ENCODE measurements at places on chromosomes 16 and 17. TPM values are rescaled to one million over a fixed set of nuclear protein-coding genes. Genes with fewer than 3 reads are reported as not detected.

DNA sequence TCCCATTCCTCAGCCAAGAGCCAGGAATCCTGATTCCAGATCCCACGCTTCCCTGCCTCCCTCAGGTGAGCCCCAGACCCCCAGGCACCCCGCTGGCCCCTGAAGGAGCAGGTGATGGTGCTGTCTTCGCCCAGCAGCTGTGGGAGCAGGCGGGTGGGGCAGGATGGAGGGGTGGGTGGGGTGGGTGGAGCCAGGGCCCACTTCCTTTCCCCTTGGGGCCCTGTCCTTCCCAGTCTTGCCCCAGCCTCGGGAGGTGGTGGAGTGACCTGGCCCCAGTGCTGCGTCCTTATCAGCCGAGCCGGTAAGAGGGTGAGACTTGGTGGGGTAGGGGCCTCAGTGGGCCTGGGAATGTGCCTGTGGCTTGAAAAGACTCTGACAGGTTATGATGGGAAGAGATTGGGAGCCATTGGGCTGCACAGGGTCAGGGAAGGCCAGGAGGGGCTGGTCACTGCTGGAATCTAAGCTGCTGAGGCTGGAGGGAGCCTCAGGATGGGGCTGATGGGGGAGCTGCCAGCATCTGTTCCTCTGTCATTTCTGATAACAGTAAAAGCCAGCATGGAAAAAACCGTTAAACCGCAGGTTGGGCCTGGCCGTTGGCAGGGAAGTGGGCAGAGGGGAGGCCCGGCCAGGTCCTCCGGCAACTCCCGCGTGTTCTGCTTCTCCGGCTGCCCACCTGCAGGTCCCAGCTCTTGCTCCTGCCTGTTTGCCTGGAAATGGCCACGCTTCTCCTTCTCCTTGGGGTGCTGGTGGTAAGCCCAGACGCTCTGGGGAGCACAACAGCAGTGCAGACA is at the start of gene SPN:
TSS of gene SPN (plus strand) at position 232 of the 791 bp plus-strand sequence. CDS start at position 714, 482 bp downstream.
- no peak for DNase-seq
- no peaks in the 10 kb centered on the region for H3K36me3 ChIP-seq
- peaks cover 6% of the 10 kb centered on the region for H3K4me1 ChIP-seq
- H3K27me3 ChIP-seq, result no peaks in the 10 kb centered on the region
- no peak within 1 kb of the TSS for H3K4me3 ChIP-seq

GRCh38 chr16:72400257-72401083 is 228.5 kb upstream of the PMFBP1 start:
- no peak for DNase-seq
- H3K36me3 ChIP-seq, result peaks cover 1% of the 10 kb centered on the region
- H3K4me3 ChIP-seq, result no peak overlapping the region
- peak overlapping the region; percentile 42 for H3K27ac ChIP-seq

DNA sequence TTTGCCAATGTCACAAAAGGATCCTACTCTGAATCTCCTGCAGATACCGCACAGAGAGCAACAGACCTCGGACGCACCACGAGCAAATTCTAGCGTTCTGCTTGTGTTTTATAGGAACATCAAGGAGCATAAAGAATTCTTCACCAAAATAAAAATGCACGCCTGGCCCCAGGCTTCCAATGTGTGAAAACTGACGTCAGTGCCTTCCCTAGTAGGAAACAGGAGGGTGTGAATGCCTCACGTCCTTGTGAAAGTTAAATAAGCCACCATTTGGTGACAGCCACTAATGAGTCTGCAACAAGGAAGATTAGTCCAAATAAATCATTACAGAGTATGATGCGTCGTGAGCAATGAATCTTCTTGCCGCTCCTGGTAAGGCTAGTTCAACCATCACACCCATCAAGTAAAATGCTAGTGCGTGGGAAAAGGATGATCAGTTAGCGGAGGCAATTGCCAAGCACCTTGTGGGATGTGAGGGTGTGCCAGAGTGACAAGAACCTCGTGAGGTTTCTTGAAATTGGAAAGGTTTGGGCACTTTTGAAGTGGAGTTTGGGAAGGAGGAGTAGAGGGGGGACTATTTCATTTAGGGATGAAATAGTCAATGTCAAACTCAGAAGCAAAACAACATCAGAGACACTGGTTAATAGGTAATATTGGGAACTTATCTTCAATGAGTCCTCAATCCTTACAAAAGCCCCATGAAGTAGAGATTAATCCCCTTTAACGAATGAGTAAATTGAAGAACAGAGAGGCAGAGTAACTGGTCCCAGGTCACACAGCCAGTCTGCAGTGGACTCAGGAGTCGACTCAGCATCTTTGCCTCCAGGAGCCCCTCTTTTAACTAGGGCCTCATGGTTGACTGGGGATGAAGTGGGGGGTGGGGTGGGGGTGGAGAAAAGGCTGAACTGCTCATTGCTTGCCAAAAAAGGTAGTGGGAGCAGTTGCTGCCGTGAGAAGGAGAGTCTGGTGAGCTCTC is 238.8 kb downstream of the SLC39A11 start:
- H3K36me3 ChIP-seq, result peaks cover 5% of the 10 kb centered on the region
- no peak for DNase-seq
- no peaks in the 10 kb centered on the region for H3K4me1 ChIP-seq
- no peak overlapping the region for H3K4me3 ChIP-seq
- H3K27me3 ChIP-seq, result no peaks in the 10 kb centered on the region

DNA sequence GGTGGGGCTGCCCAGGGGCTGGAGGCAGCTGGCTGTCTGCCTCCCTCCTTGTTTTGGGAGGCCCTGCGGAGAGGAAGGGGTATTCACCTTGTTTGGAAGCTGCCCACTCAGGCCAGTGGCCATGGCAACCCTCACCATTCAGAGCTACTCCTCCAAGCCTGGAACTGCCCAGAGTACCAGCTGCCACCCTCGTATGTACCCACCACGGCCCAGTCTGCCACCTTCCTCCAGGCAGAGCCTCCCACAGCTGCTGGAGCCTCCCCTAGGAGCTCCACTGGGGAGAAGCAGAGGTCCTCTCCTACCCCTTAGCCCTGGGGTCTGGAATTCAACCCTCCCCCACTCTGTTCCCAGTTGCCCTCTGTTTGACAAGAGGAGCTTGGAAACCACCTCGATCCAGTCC is 90.7 kb downstream of the AXIN2 start:
- H3K27ac ChIP-seq, result no peak overlapping the region
- H3K4me1 ChIP-seq, result peaks cover 5% of the 10 kb centered on the region
- no peaks in the 10 kb centered on the region for H3K36me3 ChIP-seq
- DNase-seq, result no peak
- no peak overlapping the region for H3K4me3 ChIP-seq
- H3K27me3 ChIP-seq, result peaks cover 39% of the 10 kb centered on the region

DNA sequence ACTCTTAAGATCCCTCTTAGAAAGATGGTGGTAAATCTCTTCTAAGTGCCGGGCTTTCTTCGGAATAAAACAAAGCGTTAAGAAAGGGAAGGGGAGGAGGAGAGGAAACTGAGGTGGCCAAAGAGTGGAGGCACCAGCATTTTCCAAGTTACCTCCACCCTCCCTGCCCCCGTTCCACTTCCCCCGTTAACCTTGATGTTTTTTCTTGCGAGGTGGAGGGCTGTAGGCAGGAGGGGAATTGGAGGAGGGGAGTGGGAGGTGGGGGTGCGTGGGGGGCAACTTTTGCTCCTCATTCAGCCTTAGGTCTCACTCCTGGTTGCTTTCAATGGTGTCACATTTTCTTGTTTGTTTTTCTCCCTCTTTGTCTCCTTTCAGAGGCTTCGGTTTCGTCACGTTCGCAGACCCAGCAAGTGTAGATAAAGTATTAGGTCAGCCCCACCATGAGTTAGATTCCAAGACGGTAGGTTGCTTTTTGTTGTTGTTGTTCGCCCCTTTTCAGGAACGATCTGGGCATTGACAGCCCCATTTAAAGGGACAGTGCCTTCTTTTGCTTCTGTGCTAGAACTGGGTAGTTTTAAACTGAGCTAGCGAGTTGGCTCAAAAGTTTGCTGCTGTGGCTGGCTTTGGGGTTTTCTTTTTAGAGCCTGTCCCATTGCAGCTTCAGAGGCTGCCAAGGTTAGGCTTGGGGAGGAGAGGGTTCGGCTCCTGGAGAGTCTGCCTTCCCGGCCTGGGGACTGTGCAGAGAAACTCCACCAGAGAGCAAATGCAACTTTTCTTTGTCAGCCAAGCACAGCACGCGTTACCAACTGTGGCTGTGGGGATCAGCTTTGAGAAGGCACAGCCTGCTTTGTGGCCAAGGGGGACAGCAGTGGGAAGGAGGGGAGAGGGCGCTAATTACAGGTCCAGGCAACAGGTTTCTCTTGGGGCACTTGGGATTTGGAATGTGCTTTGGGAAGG is 1.9 kb downstream of the MSI2 start:
- no peaks in the 10 kb centered on the region for H3K27me3 ChIP-seq
- peak overlapping the region; percentile 38 for H3K27ac ChIP-seq
- DNase-seq, result no peak

Gene B3GNT9
- total RNA-seq, result 39.9 TPM

Gene ALDH3A2
- 27.4 TPM for total RNA-seq
